ENCODE measurements at places on chromosomes 4 and X. TPM values are rescaled to one million over a fixed set of nuclear protein-coding genes. Genes with fewer than 3 reads are reported as not detected.

The SMIM14 gene
- 21.8 TPM for total RNA-seq

The TMEM271 gene
- not detected for total RNA-seq

The SPINK2 gene
- total RNA-seq, result not detected

The DMRTC1 gene
- total RNA-seq, result not detected

All from A549 treated with DMSO at 1 μM for 4 hours (cell line).